ENCODE measurements at places on chromosomes 1 and 21.

GRCh38 chr1:33721301-33721815 is 142.5 kb upstream of the HMGB4 start:
- no peak for DNase-seq
- no peak overlapping the region for H3K4me3 ChIP-seq
- H3K27me3 ChIP-seq, result no peaks in the 10 kb centered on the region
- H3K4me1 ChIP-seq, result no peaks in the 10 kb centered on the region
- no peaks in the 10 kb centered on the region for H3K36me3 ChIP-seq
- H3K27ac ChIP-seq, result no peak overlapping the region

- H3K36me3 ChIP-seq, result no peaks in the 10 kb centered on the region
- no peaks in the 10 kb centered on the region for H3K4me1 ChIP-seq
- no peak for DNase-seq
These were observed 50.0 kb downstream of the TSEN15 start for GRCh38 chr1:184101571-184101970.

DNA sequence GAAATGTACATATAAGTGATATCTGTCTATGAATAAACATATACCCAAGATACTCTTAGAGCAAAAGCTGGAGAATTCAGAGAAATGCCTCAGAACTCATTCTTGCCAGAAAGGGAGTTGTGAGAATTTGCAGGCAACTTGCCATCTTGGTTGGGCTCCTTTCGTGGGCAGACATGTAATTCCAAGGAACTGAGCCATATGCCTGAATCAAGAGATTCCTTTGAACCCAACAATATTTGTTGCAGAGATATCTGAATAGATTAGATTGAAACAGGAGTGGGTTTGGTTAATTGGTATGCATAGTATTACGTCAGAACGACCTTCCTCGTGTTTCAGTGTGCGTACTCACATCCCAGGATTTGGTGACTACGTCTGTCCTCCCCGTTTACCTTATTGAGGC is 67.0 kb downstream of the TGFB2 start:
- peaks cover 36% of the 10 kb centered on the region for H3K4me1 ChIP-seq
- peak; percentile 64 for DNase-seq
- H3K27ac ChIP-seq, result peak overlapping the region; percentile 53
- H3K4me3 ChIP-seq, result no peak overlapping the region
- no peaks in the 10 kb centered on the region for H3K27me3 ChIP-seq

- DNase-seq, result peak; percentile 77
- H3K4me3 ChIP-seq, result no peak overlapping the region
- no peaks in the 10 kb centered on the region for H3K4me1 ChIP-seq
These were observed 33.4 kb upstream of the TENT5B start for GRCh38 chr1:27045973-27046558.

DNA sequence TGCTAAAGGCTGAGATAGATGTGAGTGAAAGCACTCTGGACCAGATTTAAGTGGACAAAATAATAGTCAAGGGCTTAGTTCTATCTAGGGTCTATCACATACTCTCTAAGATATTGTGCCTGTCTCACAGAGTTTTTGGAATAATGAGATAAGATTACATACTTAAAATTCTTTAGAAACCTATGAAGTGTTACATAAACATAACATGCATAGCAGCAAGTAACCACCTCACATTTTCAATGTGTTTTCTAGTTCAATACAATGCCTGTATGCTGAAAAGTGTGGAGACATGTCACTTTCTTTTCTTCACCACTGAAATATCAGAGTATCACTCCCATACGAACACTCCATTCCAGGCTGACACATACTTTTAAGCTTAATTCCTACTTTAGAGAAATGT is 16.2 kb downstream of the SDCCAG8 start:
- peaks cover 24% of the 10 kb centered on the region for H3K4me1 ChIP-seq
- H3K4me3 ChIP-seq, result no peak overlapping the region
- no peaks in the 10 kb centered on the region for H3K27me3 ChIP-seq
- peak overlapping the region; percentile 69 for H3K27ac ChIP-seq

- no peak overlapping the region for H3K4me3 ChIP-seq
- no peaks in the 10 kb centered on the region for H3K4me1 ChIP-seq
- no peak for DNase-seq
- H3K36me3 ChIP-seq, result no peaks in the 10 kb centered on the region
- no peak overlapping the region for H3K27ac ChIP-seq
These were observed 131.1 kb downstream of the HLCS start for GRCh38 chr21:36835383-36835795.

GRCh38 chr1:246332078-246332477 is 175.0 kb downstream of the SMYD3 start:
- no peaks in the 10 kb centered on the region for H3K36me3 ChIP-seq
- H3K4me3 ChIP-seq, result no peak overlapping the region
- peaks cover 14% of the 10 kb centered on the region for H3K4me1 ChIP-seq

DNA sequence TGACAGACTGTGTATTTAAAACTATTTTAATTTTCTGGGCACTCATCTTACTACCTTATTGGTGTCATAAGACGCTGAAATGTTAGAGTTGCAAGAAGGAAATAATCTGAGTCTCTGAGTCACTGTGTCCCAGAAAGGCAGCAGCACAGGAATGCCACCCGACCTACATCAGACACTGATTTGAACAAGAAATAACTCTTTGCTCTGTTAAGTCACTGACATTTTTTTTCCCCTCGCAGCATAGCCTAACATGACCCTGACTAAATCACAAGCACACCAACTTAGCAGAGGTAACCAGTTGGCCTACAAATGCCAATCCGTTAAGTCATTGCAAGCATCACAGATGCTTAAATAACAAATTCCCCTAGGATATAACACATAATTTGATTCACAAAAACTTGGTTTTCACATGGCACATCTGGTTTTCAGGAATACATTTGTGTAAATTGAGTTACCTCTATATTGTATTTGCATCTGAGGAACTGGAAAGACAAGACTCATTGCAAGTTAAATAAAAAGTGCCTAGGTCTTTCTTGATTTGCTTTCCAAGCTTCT is 349.1 kb downstream of the SEC16B start:
- no peaks in the 10 kb centered on the region for H3K27me3 ChIP-seq
- H3K4me1 ChIP-seq, result no peaks in the 10 kb centered on the region
- DNase-seq, result no peak
- H3K4me3 ChIP-seq, result no peak overlapping the region
- H3K27ac ChIP-seq, result no peak overlapping the region
- H3K36me3 ChIP-seq, result no peaks in the 10 kb centered on the region

- no peak overlapping the region for H3K27ac ChIP-seq
- H3K36me3 ChIP-seq, result no peaks in the 10 kb centered on the region
- H3K27me3 ChIP-seq, result no peaks in the 10 kb centered on the region
- no peaks in the 10 kb centered on the region for H3K4me1 ChIP-seq
- no peak for DNase-seq
These were observed 47.8 kb downstream of the PRRX1 start for GRCh38 chr1:170711682-170712081.

DNA sequence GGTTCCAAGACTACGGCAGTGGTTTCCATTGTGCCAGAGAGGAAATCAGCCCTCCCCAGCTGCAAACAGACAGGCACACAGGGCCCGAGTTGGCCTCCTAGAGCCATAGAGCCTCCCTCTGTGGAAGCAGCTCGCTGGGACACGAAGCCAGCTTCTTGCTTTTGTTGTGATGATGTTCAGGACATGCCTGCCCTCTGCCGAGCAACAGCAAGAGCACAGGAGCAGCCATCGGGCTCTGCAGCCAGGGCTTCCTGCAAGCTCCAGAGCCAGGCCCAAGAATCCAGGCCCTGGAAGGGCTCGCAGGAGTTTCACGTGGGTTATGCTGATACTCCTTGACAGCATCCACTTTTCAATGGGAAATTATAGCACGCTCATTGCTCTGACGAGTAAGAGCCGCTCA is 18.5 kb downstream of the NPHP4 start:
- H3K4me3 ChIP-seq, result no peak overlapping the region
- H3K27me3 ChIP-seq, result no peaks in the 10 kb centered on the region
- peak; percentile 15 for DNase-seq
- no peak overlapping the region for H3K27ac ChIP-seq

DNA sequence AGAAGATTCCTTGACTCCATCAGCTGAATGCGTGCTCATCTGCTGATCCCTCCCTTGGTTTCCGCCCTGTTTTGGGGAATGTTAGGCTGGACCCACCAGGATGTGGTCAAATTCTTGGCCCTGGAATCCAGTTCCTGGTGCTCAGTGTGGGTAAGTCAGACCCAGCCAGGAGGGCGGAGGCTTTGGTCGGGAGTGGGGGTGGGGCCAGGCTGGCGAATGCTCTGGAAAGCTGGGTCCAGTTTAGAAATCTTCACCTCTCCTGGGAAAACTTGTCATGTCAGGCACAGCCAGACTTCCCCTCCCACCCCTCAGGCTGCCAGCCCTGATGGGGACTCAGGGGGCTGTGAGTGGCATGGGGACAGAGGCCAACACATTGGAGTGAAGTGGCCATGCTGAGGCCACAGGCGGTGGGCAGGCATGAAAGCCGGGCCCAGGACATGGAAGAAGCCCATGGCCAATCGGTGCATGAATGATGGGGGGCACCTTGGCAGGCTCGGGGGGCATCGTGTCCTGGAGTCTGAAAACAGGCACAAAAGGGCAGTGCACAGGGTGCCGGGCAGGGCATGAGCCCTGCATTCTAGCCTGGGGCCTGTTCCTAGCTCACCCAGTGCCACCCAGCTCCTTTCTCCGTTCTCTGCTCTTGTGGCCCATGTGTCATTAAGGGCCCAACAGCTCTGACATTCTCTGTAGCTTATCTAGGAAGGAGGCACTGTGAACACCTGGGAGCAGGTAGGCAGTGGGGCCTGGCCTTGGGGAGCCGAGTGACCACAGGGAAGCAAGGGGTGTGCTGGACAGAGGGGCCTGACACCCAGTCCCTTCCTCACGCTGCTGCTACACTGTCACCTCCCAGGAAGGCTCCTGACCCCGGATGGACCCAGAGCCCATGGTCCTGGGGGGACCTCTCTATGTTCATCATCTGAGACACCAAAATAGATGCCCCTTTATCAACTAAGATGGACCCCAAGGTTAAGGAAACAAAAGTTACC is 14.6 kb upstream of the PADI1 start:
- H3K27ac ChIP-seq, result no peak overlapping the region
- H3K4me3 ChIP-seq, result no peak overlapping the region
- no peaks in the 10 kb centered on the region for H3K36me3 ChIP-seq

GRCh38 chr1:153763365-153764225 is 11.6 kb upstream of the SLC27A3 start:
- H3K27me3 ChIP-seq, result no peaks in the 10 kb centered on the region
- H3K27ac ChIP-seq, result no peak overlapping the region
- no peak overlapping the region for H3K4me3 ChIP-seq
- peaks cover 53% of the 10 kb centered on the region for H3K36me3 ChIP-seq
- no peaks in the 10 kb centered on the region for H3K4me1 ChIP-seq

DNA sequence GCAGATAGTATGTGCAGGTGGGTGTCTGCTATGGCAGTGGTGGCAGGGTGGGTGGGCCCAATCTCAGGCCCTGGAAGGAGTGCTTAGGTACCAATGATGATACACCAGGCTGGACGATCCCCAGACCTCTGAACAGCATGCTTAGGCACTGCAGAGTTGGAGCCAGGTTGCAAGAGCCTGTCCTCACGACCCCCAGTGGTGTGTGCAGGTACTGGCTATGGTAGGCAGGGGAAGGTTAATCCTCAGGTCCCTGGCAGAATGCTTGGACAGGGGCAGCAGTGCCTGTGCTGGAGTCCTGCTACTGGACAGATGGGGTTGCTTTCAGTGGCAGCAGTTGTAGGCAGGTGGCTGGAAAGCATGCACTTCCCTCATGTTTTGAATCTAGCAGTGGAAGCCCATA is 100.5 kb upstream of the NEK7 start:
- no peak overlapping the region for H3K27ac ChIP-seq
- no peaks in the 10 kb centered on the region for H3K4me1 ChIP-seq
- H3K4me3 ChIP-seq, result no peak overlapping the region

DNA sequence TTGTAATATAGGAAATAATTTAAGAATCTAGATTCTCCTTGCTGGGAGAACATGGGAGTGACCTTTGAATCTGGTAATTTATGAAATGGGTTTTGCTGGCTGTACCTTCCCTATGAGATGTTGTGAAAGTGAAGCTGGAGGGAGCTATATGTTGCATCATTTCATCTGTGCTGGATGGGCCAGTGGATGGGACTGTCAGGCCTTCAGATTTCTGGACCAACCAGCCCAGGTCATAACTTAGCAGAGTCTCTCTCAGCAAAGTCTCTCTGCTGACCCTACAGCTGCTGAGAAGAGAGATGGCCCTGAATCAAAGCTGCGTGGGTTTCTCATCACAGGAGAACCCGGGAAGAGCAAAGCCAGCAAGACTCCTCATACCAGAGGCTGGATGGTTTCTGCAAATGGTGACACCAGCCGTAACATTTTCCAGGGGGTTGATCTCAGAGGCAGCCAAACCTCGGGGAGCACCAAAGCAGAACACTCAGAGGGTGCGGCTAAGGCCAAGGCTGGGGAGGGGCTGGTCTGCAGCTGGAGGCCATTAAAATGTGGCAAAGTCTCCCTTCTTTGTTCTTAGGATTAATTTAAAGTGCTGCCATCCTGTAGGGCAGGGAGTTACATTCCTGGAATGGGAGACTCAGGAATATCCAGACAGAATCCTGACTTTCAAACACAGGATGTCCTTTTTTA is 18.2 kb upstream of the PTGFRN start:
- H3K4me1 ChIP-seq, result no peaks in the 10 kb centered on the region
- no peaks in the 10 kb centered on the region for H3K27me3 ChIP-seq
- DNase-seq, result no peak
- no peak overlapping the region for H3K27ac ChIP-seq
- no peak overlapping the region for H3K4me3 ChIP-seq
- H3K36me3 ChIP-seq, result no peaks in the 10 kb centered on the region

GRCh38 chr1:85549834-85550233 is 30.7 kb upstream of the CCN1 start:
- H3K4me1 ChIP-seq, result peaks cover 52% of the 10 kb centered on the region
- no peaks in the 10 kb centered on the region for H3K36me3 ChIP-seq
- H3K27ac ChIP-seq, result no peak overlapping the region
- H3K4me3 ChIP-seq, result no peak overlapping the region
- no peaks in the 10 kb centered on the region for H3K27me3 ChIP-seq
- DNase-seq, result no peak

GRCh38 chr1:15668089-15668754 is 15.9 kb upstream of the PLEKHM2 start:
- no peak overlapping the region for H3K27ac ChIP-seq
- no peaks in the 10 kb centered on the region for H3K36me3 ChIP-seq
- no peak overlapping the region for H3K4me3 ChIP-seq
- DNase-seq, result peak; percentile 24

GRCh38 chr1:28156821-28157220 is 19.7 kb downstream of the PTAFR start:
- no peak overlapping the region for H3K4me3 ChIP-seq
- H3K36me3 ChIP-seq, result no peaks in the 10 kb centered on the region
- H3K27me3 ChIP-seq, result no peaks in the 10 kb centered on the region
- DNase-seq, result no peak
- no peak overlapping the region for H3K27ac ChIP-seq

GRCh38 chr1:24420547-24420946 is 4.9 kb downstream of the NIPAL3 start:
- no peaks in the 10 kb centered on the region for H3K27me3 ChIP-seq
- peaks cover 8% of the 10 kb centered on the region for H3K4me1 ChIP-seq
- H3K36me3 ChIP-seq, result peaks cover 3% of the 10 kb centered on the region
- no peak overlapping the region for H3K4me3 ChIP-seq

DNA sequence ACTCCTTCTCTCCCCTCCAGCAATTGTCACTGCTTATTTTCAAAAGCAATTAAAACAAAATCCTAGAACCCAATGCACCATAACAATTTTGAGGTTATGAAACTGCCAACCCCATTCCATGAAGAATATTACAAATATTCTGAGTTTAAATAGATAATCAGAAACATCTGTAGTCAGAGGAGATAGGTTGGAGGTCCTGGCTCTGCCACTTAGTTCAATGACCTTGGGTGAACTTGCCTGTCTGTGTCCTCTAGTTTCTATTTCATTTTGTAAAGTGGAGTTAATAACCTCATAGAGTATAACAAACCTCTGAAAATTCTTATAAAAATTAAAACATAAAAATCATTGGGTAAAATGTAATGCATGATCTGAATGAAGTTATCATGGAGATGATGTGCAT is 164.6 kb downstream of the KCTD3 start:
- no peak for DNase-seq
- no peak overlapping the region for H3K27ac ChIP-seq
- no peaks in the 10 kb centered on the region for H3K4me1 ChIP-seq
- H3K27me3 ChIP-seq, result no peaks in the 10 kb centered on the region
- H3K36me3 ChIP-seq, result no peaks in the 10 kb centered on the region

All from cardiac muscle cell (in vitro differentiated cells and primary cell).